ENCODE measurements at places on chromosomes 5 and 9.

- DNase-seq = peak; percentile 88
These were observed 53.3 kb upstream of the FAM169A start for GRCh38 chr5:74919487-74919886.

DNA sequence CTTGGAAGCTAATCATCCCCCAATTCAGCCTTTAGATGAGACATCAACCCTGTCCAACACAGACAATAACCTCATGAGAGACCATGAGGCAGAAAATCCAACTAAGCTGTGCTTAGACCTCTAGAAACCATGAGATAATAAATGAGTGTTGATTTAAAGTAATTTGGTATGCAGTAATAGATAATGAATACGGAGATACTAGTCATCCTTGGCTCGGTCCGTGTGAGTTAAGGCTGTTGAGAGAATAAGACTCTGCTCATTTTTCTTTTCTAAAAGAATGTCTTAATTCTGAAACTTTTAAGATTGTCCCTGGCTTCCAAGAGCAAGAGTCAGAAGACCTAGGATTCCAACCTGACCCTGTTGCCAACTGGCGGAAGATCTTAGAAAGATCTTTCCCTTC is 6.1 kb downstream of the TNC start:
- no peak for DNase-seq

GRCh38 chr5:36079200-36079781 is 12.6 kb upstream of the UGT3A2 start:
- DNase-seq = peak; percentile 77

GRCh38 chr9:132986114-132986513 is 7.6 kb downstream of the GFI1B start:
- DNase-seq = no peak

DNA sequence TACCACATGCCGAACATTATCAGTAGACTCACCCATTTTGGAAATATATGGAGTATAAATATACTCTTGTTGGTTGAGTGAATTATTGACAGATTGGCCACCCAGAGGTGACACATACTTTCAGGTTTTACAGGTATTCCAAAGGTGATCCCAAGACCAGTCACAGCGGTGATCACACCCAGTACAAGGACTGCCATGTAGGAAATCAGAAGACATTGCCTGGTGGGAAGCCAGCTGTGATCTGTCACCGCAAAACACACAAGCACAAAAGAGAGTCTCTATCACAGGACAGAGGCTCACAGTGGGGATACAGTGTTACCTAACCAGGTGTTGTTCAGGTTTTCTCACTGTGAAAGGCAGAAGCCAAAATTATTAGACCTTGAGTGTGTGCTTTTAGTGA is 15.8 kb downstream of the BTF3 start:
- no peak for DNase-seq

- no peak for DNase-seq
These were observed 103.3 kb downstream of the SVEP1 start for GRCh38 chr9:110476251-110476650.

All from RWPE1 (cell line).